ENCODE measurements at places on chromosomes 6 and 20.

DNA sequence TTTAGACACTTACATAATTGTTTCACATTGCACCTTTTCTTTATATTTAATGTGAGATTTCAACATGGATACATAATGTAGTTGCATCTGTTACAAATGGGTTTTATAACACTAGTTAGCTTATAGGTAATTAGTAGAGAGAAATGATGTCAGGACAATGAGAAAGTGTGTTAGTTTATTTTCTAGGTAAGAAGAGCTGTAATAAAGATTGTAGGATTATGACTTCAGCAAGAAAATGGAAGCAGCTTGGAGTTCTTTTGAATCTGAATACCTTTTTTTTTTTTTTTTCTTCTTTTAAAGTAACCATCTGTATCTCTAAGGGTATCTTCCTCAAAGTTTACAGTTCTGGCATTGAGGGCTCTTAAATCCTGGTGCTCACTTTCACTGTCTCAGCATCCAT, 35.3 kb downstream of the CD2AP start:
- no peak for DNase-seq

GRCh38 chr6:148441454-148441911, 98.8 kb downstream of the SASH1 start:
- no peak for DNase-seq

DNA sequence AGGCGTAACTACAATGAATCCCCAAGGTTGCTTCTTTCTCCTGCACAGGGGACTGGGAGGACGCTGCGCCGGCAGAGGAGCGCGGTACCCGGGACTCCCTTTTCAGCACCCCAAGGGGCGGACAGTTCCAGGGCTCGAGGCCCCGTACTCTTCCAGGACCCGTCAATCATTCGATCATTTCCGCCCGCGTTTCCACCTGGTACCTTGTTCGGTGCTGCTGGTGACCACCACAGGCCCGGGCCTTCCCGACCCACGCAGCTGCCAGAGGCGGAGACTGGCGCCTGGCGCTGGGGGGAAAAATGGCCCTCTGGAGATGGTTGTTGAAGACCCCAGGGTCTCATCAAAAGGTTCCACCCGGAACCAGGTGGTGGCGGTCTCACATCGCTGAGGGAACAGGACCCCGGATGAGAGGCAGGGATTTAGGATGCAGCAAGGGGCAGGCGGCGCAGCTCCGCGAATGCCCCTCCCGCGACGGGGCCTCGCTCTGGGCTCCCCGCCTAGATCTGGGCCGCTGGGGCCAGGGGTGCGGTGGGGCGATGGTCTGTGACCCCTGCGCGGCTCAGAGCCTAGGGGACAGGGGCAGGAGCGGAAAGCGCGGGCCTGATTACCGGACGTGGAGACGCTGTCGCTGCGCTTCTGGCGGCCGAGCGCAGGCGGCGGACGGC, 744 bp downstream of the VSX1 start:
- peak; percentile 85 for DNase-seq

DNA sequence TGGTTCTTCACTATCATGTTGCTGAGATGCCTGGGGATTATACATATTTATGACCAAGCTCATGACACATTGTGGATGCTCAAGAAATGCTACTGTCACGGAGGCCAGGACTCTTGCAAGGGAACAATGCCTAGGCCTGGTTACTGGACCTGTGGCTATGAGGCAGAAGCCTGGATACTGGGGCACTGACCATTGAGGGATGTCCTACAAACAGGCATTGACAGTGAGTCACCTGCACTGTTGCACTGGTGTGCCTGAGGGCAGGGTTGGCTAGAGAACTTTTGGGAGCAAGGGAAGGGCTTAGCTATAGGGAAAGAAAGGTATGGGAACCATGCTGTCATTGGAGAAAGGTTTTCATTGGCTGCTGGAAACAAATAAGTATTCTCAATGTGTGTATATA, 313.1 kb upstream of the SUPT3H start:
- no peak for DNase-seq

- DNase-seq, result no peak
These were observed 28.3 kb downstream of the COL20A1 start for GRCh38 chr20:63321148-63321831.

DNA sequence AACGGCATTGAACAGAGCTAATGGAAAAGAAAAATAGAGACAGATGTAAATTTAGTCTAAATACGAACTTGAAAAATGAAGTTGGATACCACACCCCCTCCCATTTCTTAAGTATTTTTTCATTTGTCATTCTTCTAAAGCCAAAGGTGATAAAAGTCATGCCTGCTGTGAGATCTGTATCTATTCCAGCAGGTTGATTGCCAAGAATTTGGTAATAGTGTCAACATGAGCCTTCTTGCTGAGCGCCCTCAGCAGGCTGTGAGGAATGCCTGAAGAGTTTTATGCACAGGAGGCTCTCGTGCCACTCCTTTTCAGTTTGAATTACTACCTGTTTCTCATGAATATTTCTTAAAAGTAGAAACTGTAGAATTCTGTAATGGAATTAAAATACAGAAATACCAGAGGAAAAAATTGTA, 165.4 kb downstream of the QKI start:
- no peak for DNase-seq

DNA sequence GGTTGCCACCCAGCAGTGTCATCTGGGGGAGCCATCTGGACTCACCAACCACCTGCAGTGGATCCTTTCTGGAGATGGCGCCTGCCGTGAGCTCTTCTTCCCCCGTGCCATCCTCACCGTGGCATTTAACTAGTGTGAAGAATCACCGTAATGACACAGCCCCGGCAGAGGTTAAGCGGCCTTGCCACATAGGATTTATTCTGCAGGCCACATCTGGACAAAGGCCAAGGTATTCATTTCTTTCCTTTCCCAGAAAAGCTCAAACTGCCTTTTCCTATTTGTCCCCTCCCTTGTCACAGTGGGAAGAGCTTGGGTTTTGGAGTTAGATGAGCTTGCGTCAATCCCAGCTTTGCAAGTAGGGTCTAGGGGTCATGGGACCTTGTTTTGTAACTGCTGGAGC, 88.4 kb downstream of the PXDC1 start:
- DNase-seq, result no peak

- no peak for DNase-seq
These were observed 91.0 kb downstream of the TMEM242 start for GRCh38 chr6:157232161-157232895.

Measured in NCI-H524 (cell line).